ENCODE measurements at places on chromosomes 7 and 10. TPM values are rescaled to one million over a fixed set of nuclear protein-coding genes. Genes with fewer than 3 reads are reported as not detected.

Gene GHRHR
- polyA plus RNA-seq = 0.93 TPM

Gene GCK
- 3.7 TPM for polyA plus RNA-seq

Gene SLC29A3
- 4.1 TPM for polyA plus RNA-seq

Gene LIPM
- polyA plus RNA-seq = not detected

Gene MSMB
- polyA plus RNA-seq = not detected

Gene HOXA9
- 22.8 TPM for polyA plus RNA-seq

Gene TCERG1L
- 0.16 TPM for polyA plus RNA-seq

Gene PRF1
- polyA plus RNA-seq = 0.54 TPM

Gene UNCX
- not detected for polyA plus RNA-seq

Gene ZWINT
- 21.8 TPM for polyA plus RNA-seq

Gene CPED1
- polyA plus RNA-seq = 8.7 TPM

Gene ANXA11
- polyA plus RNA-seq = 100 TPM

Gene CREB3L2
- polyA plus RNA-seq = 28.3 TPM

Gene A1CF
- polyA plus RNA-seq = not detected

Gene CTNNA3
- polyA plus RNA-seq = 4.6 TPM

Gene PYROXD2
- polyA plus RNA-seq = 7.6 TPM

Gene IKZF5
- 17.9 TPM for polyA plus RNA-seq

Gene COMMD3
- polyA plus RNA-seq = 73.8 TPM

Gene EXOSC1
- 29.1 TPM for polyA plus RNA-seq

Gene NOS3
- 5.1 TPM for polyA plus RNA-seq

Gene ADGRA1
- polyA plus RNA-seq = 2.2 TPM

Gene ABCF2
- polyA plus RNA-seq = 13.2 TPM

Gene HYAL4
- not detected for polyA plus RNA-seq

Gene KCNH2
- polyA plus RNA-seq = 15.5 TPM

Gene MMP21
- 0.16 TPM for polyA plus RNA-seq

Gene ZNF736
- 5.7 TPM for polyA plus RNA-seq

Gene CFAP69
- 2.2 TPM for polyA plus RNA-seq

Gene CD36
- 272 TPM for polyA plus RNA-seq

Gene ITGB8
- 5.2 TPM for polyA plus RNA-seq

Data from muscle of back (tissue), 13 donors.